ENCODE measurements at places on chromosomes 16 and 17. TPM values are rescaled to one million over a fixed set of nuclear protein-coding genes. Genes with fewer than 3 reads are reported as not detected.

The ADAD2 gene
- 0.88 TPM for total RNA-seq

The PYDC1 gene
- not detected for total RNA-seq

The TOP3A gene
- 89.7 TPM for total RNA-seq

The BPTF gene
- total RNA-seq = 67.6 TPM

The HSD3B7 gene
- 18.0 TPM for total RNA-seq

The GINS2 gene
- total RNA-seq = not detected

The KRT36 gene
- total RNA-seq = not detected

The KRT12 gene
- total RNA-seq = not detected

The OR1F1 gene
- total RNA-seq = not detected

GRCh38 chr16:51151435-51151960 is 428 bp upstream of the SALL1 start:
- DNase-seq = peak; percentile 84

DNA sequence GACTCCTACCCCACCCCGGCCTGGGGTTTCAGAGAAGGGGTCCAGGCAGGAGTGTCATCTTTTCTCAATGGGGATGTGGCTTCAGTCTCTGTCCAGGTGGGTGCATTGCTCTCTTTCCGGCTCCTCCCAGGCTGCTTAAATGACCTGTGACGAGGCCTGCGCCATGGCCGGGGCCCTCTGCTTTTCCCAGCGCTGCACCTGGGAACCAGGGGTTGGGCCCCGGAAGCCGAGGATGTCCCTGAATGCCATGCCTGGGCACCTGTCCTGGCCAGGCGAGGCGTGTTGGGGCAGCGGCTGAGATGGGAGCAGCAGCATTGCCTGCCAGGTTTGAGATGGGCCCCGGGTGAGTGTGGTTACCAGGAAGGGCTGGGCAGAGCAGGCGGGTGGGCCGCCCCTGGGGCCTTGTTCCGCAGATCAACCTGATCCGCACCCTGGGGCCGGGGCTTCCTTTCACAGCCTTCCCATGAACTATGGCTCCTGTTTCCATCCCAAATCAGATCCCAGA is 147.4 kb downstream of the SEC14L1 start:
- DNase-seq = no peak

DNA sequence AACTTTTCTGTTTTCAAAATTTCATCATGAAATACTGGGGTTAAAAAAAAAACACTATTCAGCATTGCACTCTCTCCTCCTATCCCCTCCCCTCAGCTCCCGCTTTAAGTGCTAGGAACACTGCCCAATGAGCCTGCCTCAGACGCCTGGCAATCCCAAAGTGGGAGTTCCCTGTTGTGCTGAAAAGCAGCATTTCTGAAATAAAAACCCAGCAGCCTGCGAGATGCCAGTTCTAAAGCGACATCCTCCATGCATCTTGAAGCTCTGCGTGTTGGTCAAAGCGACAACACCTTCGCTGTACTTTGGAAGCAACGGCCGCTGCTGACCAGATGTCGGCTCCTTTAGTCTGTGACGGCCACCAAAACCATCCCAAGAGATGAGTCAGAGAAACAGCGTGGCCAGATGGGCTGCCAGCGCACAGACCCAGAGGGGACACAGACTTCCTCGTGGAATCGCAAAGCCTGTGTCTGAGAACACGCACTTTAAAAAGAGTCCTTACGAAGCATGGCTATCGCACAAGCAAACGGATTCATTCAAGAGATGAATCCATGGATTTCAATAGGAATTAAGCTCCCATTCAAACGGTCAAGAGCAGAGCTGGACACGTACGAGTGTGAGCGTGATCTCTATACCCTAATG is 32.8 kb downstream of the FBXO31 start:
- DNase-seq = no peak

DNA sequence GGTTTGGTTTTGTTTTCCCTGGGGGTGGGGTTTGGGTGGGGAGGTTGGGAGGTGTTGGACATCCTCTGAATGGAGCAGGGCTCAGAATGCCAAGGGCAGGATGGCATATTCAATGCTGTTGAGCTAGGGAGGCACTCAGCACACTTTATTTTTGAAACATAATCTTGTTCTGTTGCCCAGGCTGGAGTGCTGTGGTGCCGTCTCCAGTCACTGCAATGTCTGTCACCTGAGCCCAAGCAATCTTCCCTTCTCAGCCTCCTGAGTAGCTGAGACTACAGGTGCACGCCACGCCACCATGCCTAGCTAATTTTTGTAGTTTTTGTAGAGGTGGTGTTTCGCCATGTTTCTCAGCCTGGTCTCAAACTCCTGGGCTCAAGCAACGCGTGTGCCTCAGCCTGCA is 186.1 kb downstream of the RPTOR start:
- no peak for DNase-seq

- no peak for DNase-seq
These were observed 82.2 kb downstream of the MYO1D start for GRCh38 chr17:32794533-32795246.

DNA sequence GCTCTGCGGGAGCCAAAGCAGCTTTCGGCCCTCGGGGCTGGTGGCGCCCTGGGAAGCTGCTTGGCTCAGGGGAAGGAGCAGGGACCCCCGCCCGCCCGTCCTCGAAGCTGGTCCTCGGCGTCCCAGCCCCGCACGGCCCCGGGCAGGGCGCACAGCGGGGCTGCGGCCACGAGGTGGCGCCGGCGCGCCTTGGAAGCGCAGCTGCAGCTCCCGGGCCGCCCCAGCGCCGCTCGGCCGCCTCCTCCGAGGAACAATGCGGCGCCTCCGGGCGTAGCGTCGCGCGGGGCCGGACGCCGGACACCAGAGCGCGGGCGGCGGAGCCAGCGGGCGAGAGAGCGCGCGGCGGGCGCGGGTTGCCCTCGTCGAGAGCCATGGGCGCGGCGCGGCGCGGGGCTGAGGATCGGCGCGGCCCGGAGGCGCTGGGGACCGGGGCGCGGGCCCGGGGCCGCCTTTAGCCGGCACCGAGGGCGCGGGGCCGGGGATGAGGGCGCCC is at the start of gene MGAT5B:
MGAT5B (plus strand) TSS at position 229 of the 493 bp plus-strand sequence. CDS start 626 bp downstream, outside the sequence.
- peak; percentile 54 for DNase-seq

- no peak for DNase-seq
These were observed 40.5 kb downstream of the DCUN1D3 start for GRCh38 chr16:20859699-20860098.

DNA sequence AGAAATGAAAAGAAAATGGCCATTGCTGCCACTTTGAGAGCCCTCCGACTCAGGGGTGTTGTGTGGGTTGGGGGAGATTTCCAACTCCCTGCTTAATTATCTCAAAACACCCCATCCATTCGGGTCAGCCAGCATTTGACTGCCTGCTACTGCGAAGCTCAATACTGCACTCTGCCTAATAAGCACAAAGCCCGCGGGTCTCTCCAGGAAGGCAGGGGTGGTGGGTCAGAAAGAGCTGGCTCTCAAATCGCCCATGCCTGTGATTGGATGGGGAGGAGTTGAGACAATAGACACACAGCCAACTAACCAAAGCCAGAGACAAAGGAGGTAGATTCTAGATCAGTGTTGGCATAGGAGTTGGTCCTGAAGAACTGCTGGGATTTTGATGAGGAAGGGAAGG is 2.3 kb upstream of the XAF1 start:
- no peak for DNase-seq

DNA sequence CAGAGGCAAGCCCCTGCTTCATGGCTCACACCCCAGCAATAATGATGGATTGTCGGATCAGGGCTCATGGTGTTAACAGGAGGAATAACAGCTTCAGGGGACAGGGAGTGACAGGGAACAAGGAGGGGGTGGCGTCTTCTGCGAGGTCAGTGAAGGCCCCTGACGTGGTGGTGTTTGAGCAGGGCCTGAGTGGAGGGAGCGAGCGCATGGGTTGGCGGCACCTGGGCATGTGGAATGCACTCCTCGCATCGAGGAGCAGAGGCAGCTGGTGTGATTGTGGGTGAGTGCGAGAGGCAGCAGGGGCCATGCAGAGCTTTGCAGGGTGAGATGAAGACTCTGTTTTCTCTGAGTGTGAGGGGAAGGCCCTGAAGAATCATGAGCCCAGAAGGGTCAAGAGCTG is 33.3 kb downstream of the CLUAP1 start:
- no peak for DNase-seq

- no peak for DNase-seq
These were observed 15.0 kb upstream of the CPD start for GRCh38 chr17:30363715-30364202.

GRCh38 chr17:48577330-48577945 is 712 bp downstream of the HOXB4 start:
- no peak for DNase-seq

GRCh38 chr17:4083187-4083586 is 59.6 kb downstream of the ZZEF1 start:
- DNase-seq = no peak

- no peak for DNase-seq
These were observed 929 bp downstream of the SLC25A11 start for GRCh38 chr17:4938688-4939545.

GRCh38 chr16:68019167-68019680 is 3.5 kb upstream of the DPEP2NB start:
- no peak for DNase-seq

DNA sequence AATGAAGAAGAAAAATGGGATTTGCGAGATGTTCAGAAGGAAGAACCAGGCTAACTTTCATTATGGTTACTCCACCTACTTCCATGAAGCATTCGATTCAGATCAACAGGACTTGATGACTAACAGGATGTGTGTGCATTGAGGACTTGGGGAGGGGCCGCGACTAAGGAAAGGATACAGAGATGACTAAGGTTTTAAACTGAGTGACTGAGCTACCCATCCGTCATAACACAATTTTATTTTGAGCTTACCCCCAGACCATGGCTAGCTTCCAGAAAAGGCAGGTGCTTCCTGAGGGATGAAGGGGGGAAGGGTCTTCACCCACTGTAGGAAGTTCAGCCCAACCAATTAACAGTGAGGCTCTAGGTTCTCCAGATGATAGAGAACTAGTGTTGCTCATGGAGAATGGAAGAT is 2.5 kb upstream of the CDYL2 start:
- DNase-seq = no peak

DNA sequence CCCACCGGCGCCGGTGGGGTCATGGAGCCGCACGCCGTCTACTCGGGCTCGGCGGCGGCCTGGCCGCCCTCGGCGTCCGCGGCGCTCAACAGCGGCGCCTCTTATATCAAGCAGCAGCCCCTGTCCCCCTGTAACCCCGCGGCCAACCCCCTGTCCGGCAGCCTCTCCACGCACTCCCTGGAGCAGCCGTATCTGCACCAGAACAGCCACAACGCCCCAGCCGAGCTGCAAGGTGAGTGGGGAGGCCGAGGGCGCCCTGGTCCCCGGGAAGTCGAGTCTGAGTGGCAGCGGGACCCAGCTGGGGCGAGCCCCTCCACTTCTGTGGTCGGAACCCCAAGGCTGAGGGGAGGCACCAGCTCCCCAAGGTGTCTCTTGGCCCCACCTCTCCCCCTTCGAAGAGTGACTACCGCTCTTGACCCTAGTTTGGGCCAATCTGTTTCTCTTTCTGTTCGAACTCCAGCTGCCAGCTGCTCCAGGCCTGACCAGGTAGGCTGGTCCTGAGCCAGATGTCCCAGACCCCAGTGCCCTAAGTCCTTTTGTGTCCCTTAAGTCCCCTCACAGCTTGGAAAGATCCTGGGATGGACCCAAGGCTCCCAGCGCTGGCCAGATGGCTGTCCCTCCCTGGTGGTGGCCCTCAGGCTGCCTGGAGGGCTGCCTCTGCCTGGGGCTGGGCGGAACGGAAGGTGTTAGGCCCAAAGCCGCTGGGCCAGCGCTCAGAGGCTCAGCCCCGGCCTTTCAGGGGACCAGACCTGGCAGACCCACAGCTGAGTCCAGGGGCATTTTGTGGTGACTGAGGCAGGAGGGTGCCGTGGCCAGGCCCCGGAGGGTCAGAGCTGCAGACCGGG is 1.2 kb downstream of the FOXF1 start:
- DNase-seq = no peak

DNA sequence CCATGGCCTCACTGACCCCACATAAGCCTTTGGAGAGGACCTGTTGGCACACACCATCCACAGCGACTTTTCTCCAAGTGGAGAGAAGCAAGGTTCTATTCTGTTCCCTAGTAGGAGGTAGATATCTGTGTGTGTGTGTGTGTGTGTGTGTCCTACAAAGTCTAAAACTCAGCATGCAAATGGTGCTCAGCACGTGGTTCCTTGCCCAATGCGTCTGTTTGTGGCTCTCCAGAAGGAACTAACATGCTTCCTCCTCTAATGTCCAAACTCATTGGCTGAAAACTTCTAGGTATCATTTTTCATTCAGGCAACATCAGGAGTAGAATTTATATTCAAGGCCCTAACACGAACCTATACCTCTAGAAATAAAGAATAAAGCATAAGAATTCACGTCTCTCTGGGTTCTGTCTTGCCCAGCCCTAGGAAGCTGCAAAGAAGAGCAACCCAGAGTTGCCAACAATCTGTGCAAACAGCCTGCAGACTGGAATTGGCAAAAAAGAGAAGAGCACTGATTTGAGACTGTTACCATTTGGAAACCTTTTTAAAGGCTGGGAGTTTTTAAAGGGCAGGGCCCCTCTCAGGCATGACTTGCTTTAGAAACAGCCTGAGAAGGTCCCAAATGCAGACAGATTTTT is 25.5 kb downstream of the MAP3K14 start:
- no peak for DNase-seq

- DNase-seq = no peak
These were observed 22.5 kb downstream of the SLC6A2 start for GRCh38 chr16:55678161-55678821.

DNA sequence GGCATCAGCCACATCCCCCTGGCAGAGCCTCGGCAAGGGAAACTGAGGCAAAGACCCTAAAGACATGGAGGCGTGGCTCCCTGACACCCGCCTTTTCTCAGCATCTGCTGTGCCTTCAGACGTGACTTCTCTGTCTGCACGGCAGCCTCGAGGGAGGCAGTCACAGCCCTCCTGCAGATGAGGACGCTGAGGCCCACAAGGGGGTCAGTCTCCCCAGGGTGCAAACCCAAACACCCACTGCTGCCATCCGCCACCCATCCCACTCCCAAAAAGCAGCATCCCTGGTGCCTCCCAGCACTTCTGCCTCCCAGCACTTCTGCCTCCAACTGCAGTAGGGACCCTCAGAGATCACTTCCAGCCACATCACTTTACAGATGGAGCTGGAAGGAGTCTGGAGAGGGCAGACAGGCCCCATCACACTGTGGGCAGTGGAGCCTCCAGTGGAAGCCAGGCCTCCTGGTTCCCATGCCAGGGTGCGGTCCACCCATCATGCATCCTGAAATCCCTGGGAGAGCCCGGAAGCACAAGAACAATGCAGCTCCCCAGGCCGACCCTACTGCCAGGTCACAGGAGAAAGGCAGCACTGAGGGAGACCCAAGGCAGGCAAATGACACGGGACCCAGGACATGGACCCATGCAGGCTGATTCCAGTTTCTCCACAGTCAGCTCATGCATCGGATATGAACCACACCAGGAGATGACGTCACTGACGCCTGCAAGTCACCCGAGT is 23.8 kb downstream of the KDM8 start:
- DNase-seq = no peak

GRCh38 chr16:50246299-50247122 is 19.8 kb upstream of the ADCY7 start:
- DNase-seq = no peak

DNA sequence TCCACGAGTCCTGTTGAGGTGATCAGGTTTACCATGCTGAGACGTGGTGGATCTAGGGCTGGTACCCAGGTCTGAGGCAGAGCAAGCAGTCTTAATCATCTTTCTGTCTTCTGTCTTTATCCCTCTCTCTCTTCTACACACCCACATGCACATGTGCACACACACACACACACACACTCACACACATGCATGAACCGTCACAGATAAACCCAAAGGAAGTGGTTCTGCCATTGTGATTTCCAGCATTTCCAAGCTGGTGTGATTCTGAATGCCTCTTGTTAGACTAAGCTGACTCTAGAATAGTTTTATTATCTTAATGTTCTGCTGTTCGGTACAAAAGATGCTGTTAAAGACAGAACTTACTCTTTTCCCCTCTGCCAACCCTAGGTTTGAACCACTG is 411.8 kb upstream of the SALL1 start:
- no peak for DNase-seq

- DNase-seq = no peak
These were observed 177.1 kb upstream of the WSCD1 start for GRCh38 chr17:5892921-5893675.
